ENCODE measurements at places on chromosomes 13 and 19.

- DNase-seq = no peak
These were observed 446 bp upstream of the ZNF83 start for GRCh38 chr19:52638601-52639000.

DNA sequence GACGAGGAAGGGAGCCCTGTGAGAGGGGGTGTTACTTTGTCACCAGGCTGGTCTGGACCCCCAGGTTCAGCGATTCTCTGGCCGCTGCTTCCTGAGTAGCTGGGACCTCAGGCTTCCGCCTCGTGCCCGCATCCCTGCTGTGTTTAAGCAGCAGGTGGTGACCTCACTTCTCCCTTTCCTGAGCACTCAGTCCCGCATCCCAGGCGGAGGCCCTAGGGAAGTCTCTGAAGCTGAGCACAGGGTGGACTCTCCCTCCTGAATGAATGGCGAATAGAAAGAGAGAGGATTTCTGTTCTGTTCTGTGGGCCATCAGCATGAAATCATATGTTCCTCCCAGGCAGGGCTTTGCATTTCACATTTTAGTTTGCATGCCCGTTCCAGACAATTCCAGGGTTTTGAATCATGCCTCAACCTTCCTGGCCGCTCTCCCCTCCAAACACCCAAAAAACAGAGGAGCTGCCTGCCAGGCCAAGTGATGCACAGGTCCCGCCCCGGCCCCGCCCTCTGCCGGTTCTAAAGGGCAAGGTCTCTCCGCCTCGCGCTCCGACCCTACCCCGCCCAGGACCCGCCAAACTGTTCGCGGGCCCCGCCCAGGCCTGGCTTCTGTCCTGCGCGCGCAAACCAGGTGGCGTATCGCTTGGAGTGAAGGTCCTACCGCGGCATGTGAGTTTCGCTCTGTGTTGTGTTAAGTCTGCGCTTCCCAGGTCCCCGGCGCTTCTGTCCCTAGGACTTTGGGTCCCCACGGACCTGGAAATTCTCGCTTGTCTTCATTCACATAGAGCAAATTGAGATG, 35.1 kb upstream of the ZNF808 start:
- no peak for DNase-seq

DNA sequence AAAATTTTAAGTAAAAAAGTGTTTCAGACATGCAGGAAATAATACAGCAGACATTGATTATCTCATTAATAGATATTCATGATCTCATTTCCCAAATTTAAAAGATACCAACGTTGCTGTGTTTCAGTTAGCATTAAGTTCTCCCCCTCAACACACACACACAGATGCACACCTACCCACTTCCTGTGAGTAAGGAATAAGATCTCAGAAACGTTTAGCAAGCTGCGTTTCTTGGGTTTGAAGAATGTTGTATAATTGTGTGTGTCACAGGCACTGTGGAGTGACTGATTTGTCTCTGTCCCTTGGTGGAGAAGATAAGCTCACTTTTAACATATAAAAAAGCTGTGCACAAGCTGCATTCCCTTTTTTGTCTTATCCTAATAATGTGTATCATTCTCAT, 196.8 kb downstream of the PDS5B start:
- peak; percentile 30 for DNase-seq

DNA sequence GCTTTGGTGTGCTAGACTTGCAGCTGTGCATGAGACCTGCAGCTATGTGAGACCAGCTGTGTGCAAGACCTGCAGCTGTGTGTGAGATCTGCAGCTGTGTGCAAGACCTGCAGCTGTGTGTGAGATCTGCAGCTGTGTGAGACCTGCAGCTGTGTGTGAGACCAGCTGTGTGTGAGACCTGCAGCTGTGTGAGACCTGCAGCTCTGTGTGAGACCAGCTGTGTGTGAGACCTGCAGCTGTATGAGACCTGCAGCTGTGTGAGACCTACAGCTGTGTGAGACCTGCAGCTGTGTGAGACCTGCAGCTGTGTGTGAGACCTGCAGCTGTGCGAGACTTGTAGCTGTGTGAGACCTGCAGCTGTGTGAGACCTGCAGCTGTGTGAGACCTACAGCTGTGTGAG, 6.7 kb upstream of the DCUN1D2 start:
- no peak for DNase-seq

GRCh38 chr19:48170817-48171347, 402 bp downstream of the ZSWIM9 start:
- no peak for DNase-seq

GRCh38 chr19:36986601-36987000, 70.5 kb downstream of the ZNF568 start:
- DNase-seq = no peak

DNA sequence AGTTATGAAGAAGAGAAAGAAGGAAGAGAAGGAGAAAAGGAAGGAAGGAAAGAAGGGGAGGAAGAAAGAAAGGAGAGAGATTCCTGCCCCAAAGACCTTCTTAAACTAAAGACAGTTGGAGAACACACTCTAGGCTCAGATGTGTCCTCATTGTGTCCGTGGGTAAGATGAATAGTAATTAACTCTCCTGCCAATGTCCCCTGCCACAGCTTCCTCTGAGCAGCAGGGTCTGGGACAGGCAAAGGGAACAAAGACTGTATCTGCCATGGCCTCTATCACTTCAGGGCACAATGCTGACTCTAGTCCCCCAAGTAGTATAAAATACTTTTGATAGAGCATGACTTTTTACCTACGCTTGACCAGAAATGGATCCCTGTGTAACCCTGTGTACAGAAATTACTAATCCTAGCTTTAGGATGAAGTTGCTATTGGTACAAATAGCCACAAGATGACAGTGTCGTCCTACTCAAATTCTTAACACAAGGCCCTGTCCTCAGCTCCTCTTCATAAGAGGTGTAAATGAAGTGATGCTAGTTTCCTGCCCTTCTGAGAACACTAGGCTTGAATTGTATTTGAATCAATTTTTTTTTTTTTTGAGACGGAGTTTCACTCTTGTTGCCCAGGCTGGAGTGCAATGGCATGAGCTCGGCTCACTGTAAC, 186.2 kb upstream of the GPR12 start:
- peak; percentile 28 for DNase-seq

GRCh38 chr13:86907156-86907555, 764.0 kb upstream of the SLITRK5 start:
- peak; percentile 14 for DNase-seq

GRCh38 chr13:113902481-113902880, 38.6 kb upstream of the GAS6 start:
- DNase-seq = peak; percentile 89

GRCh38 chr13:41107584-41108014, 25.0 kb downstream of the KBTBD6 start:
- DNase-seq = no peak

GRCh38 chr19:24065243-24065642, 21.7 kb upstream of the ZNF254 start:
- DNase-seq = no peak

GRCh38 chr19:38731654-38732301, 12.5 kb downstream of the CAPN12 start:
- DNase-seq = no peak

- peak; percentile 74 for DNase-seq
These were observed 178.9 kb downstream of the COL4A1 start for GRCh38 chr13:110127986-110128511.

GRCh38 chr19:7428651-7429113, 60.2 kb downstream of the PEX11G start:
- no peak for DNase-seq

- peak; percentile 28 for DNase-seq
These were observed 37.4 kb downstream of the COG6 start for GRCh38 chr13:39692660-39693438.

- DNase-seq = no peak
These were observed 313.8 kb downstream of the ENOX1 start for GRCh38 chr13:43472980-43473379.

DNA sequence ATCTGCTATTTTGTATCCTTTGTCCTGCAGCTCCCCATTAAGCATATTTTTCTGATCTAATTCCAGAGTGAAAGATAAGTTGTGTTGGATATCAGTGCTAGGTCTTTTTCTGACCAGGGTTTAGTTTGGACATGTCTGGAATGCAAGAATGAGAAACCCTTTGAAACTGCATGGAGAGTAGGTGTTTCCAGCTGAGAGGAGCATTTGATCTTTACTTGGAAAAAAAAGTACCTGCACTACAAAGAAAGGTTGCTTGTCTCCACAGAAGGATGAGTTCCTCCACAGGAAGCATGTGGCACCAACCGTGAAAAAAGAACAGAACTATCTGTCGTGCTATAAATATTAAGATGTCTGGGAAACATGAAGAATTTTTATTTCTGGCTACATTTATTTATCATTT, 36.6 kb upstream of the MED4 start:
- DNase-seq = no peak

GRCh38 chr13:67061750-67062149, 168.4 kb downstream of the PCDH9 start:
- peak; percentile 40 for DNase-seq

- no peak for DNase-seq
These were observed 5.9 kb upstream of the SIGLEC7 start for GRCh38 chr19:51135986-51136762.

- no peak for DNase-seq
These were observed 114.5 kb downstream of the RXFP2 start for GRCh38 chr13:31853643-31854326.

- peak; percentile 7 for DNase-seq
These were observed 284.4 kb downstream of the DIAPH3 start for GRCh38 chr13:59879281-59879680.

GRCh38 chr19:17210296-17210695, 4.9 kb upstream of the USE1 start:
- no peak for DNase-seq

GRCh38 chr13:101751488-101751887, 299.0 kb downstream of the ITGBL1 start:
- peak; percentile 72 for DNase-seq

DNA sequence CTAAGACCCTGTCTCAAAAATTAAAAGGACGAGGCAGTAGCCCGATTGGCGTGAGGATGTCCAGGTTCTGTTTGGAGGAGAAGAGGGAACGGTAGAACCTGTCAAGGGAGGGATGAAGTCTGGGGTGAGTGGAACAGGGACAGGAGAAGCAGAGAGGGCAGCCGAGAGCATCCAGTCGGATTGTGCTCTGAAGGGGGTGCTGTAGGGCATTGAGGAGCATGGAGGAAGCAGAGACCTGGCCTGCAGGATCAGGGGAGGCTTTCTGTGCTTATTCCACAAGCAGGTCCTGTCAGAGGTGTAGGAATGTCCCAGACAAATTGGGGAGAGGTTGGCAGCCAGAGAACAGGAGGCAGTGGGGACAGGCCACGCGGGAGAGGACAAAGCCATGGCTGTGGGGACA, 14.1 kb downstream of the AP2A1 start:
- DNase-seq = no peak

GRCh38 chr13:47000165-47000564, 103.3 kb upstream of the HTR2A start:
- DNase-seq = peak; percentile 45

- peak; percentile 30 for DNase-seq
These were observed at the start of gene TMEM145 for GRCh38 chr19:42313096-42313839. Gene TMEM145 (plus strand): TSS chr19:42313309. CDS start chr19:42313377, 68 bp downstream.

GRCh38 chr19:32971012-32971595, 654 bp downstream of the CEP89 start:
- DNase-seq = no peak

GRCh38 chr13:56720841-56721240, 419.9 kb upstream of the PRR20A start:
- no peak for DNase-seq

DNA sequence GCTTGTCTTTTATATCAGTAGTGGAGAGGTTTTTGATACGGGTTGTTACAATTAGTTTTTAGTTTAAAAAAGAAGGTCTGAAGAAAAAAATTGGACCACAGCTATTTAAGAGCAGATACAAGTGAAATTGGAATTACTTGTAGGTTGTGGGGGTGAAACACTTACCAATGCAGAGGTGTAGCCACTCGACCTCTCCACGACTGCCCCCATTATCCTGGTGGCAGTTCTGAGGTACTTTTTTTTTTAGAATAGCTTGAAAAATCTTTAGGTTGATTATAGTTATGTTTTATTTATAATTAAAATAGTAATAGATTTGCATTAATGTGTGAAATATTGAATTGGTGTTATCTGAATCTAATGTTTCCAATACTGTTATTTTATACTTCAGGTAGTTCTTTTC, 60.7 kb downstream of the PAN3 start:
- no peak for DNase-seq

- DNase-seq = peak; percentile 54
These were observed 500.9 kb upstream of the HTR2A start for GRCh38 chr13:47397739-47398138.

GRCh38 chr19:1489463-1490310, 463 bp downstream of the PCSK4 start:
- DNase-seq = no peak

DNA sequence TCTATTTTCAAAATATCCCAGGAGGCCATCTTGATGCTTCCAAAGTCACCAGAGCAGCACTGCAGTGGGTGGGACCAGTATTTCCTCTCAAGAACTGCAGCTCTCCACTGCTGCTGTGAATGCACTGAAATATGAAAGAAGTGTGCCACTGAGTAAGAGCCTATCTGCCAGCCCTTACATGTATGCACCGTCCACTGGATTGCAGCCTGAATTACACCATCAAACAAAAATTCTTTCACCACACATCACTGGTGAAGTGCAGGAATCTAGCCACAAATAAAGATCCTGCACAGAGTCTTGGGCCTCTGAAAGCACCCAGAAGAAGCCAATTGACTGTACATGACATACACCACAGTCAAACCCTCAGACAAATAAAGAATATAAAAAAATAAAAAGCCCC, 249.0 kb downstream of the LHFPL6 start:
- DNase-seq = peak; percentile 65

GRCh38 chr19:40091205-40092129, 724 bp upstream of the ZNF780A start:
- DNase-seq = no peak

GRCh38 chr19:18933297-18933696, 7.7 kb downstream of the HOMER3 start:
- DNase-seq = no peak

DNA sequence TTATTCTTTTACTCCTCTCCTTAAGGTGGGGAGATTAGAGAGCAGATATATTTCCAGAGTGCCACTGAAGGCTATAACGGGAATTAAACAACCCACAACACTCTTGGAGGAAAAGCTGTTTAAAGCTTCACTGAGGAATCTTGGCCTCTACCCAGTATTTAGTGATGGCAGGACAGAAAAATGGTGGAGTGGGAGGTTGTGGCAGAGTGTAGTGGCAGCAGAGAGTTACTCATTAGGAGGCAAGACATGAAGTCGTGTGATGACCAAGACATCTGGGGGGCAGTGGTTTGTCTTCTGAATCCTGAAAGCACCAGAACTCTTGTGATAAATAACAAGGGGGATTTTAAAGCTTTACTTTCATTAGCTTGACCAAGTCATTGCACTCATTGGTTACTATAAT, 563.5 kb upstream of the SLITRK5 start:
- no peak for DNase-seq

GRCh38 chr13:108943842-108944241, 314.4 kb downstream of the MYO16 start:
- no peak for DNase-seq

DNA sequence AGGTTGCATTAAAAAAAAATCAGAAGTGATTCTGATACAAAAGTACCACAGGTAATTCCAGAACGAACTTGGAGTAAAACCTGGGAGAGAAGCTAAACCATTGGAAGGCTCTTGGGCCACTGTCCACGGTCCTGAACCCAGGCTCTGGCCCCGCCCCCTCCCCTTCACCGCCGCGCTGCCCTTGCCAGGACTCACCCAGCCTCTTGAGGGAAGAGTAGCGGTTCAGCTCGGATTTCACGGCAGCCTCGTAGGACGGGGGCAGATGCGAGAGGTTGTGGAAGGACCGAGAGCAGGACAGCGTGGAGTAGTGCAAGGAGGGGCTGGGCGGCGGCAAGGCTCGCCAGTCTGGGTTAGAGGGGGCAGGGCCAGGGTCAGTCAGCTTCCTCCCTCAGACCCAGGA, 5.7 kb downstream of the SHISA7 start:
- peak; percentile 53 for DNase-seq

GRCh38 chr13:35826626-35827254, 304.4 kb downstream of the DCLK1 start:
- DNase-seq = no peak

Data from fibroblast of upper back skin (primary cell).